ENCODE measurements at places on chromosomes 5 and 9. TPM values are rescaled to one million over a fixed set of nuclear protein-coding genes. Genes with fewer than 3 reads are reported as not detected.

GRCh38 chr5:120260651-120261050 is 203.4 kb upstream of the PRR16 start:
- DNase-seq = no peak

DNA sequence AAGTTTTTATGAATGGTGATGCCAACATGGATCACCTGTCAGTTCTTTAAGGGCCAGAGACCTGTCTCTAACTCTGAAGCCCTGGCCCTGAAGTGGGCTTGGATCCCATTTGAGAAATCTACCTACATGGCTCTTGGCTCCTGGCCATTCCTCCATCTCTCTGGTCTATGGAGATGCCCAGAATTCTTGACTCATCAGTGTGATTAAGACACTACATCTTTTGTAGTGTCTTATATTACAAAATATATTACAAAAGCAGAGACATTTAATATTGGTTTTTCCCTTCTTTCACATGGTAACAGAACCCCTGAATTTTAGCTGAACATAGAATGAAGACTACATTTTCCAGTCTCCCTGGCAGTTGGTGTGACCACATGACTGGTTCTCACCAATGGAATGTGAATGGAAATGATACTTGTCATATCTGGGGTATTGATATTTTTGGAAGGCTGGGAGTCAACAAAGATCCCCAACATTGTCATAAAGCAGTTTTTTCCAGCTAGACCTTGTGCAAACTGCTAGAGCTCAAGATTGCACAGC is 198.3 kb downstream of the SREK1 start:
- DNase-seq = no peak

DNA sequence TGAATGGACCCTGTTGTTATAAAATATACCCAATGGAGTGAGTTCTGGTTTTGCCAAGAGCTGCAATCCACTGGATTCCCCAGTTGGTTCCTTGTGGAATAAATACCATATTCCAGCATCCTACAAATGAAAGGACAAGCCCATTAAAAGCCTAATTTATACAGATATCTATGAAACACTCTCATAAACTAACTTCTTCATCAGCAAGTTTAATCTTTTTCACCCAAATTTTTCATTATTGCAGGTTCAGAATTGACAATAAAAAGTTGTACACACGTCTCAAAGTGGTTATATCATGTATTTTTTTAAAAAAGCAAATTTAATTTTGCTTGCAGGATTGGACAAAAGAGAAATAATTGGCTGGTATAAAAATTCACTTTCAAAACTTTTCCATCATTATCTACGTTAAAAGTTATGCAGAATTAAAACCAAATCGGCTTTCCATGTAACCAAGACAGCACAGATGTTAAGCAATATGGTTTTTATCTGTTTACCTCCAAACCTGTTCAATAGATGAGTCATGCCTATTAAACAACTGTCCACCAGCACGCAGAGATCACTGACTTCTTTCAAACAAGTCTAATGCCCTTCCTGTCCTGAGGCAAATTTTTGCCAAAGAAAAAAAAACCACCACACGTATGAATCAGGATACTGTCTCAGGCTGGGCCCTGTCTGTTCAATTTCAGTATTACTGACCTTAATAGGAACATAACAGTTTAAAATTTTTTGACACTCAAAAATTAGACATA is 42.5 kb downstream of the CEMIP2 start:
- DNase-seq = no peak

DNA sequence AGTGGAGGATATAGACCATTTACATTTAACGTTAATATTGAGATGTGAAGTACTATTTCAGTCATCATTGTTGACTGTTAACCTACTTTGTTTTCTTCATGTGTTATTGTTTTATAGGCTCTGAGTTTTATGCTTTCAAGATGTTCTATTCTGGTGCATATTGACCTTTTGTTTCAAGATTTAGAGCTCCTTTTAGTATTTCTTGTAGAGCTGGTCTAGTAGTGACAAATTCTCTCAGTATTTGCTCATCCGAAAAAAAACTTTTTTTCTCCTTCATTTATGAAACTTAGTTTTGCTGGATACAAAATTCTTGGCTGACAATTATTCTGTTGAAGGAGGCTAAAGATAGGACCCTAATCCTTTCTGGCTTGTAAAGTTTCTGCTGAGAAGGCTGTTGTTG is 91.3 kb downstream of the INVS start:
- DNase-seq = no peak

DNA sequence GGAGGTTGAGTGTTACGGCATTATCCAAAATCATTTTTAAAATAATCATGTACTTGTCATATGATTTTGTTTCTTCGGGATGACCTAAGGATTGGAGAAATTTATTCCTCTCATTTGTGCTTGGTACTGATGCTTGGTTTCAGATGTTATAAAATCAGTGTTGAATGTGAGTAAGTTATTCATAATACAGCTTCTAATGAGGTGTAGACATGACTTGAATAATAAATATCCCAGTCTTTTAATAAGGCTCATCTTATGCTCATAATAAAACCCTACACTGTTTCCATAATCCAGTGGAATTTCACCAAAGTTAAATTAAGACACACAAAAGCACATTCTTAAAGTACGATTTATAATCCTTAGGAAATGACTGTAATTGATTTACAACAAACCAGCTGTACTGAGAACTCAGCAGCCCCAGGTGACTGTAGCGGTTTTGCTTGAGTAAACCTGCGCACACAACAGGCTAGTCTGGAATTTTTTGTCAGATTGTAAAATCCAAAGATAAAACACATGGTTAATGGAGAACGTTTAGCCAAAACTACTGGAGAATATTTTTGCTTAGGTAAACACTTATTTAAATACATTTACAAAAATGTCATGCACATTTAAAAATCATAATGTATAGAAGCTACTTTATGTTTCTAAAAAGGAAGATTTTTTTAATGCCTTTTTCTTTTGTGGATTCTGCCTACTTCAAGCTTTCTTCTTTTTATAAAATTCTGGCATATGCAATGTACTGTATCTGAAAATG is 609.8 kb upstream of the GRAMD2B start:
- DNase-seq = no peak

DNA sequence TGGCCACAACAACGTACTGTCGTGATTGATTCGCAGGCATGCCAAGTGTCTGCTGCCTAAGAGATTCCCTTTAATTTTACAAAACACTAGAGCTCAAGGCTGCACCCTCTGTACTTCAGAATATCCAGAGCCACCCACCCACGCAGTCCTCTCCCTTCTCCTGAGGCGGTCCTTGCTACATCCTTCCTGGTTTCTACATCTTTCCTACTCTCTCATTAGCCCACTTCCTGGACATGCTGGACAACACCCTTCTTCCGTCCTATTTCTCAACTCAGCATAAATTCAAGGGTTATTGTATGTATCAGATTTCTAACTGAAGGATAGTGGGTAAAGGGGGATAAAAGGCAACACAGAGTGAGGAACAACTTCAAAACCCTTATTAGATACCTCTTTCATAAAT is 148.4 kb upstream of the MAP3K1 start:
- no peak for DNase-seq

DNA sequence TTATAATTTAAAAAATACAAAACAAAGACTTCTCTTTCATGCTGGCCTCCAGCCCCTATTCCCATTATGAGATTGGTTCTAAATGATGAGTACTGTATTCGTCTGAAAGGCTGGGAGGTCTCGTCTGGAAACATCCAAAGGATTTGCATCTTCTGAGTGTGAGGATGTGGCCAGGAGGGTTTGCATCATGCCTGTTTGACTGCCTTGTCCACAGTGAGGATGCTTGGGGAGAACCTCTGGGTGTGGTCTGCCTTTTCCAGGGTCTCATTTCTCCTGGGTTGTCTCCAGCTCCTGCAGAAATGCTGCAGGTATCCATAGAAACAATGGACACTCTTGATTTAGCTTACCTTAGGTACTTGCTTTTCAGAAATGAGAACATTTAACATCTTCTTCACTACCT is 26.4 kb upstream of the CXCL14 start:
- DNase-seq = no peak

GRCh38 chr5:109485030-109485429 is 75.3 kb upstream of the PJA2 start:
- DNase-seq = peak; percentile 19

DNA sequence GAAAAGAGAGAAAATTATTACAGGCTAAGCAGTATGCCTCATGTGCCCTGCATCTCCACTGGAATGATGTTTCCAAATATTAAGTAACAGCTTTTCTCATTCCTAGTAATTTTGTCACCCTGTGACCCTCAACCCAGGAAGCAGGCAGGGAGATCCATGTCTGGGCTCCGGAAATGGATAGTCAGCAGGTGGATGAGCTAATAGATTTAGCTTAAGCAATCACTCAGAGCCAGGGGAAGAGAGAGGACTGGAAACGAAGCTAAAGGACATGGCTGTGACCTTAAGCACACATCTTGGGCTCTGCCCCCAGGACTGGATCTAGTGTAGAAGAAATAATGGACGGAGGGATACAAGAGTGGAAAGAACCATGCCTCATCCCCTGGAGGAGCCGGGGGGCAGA is 89.5 kb downstream of the ARSB start:
- no peak for DNase-seq

The ANKRD18A gene
- not detected for total RNA-seq

The ARHGAP26 gene
- total RNA-seq = 11.1 TPM

The PTGES gene
- 0.23 TPM for total RNA-seq

The PARP8 gene
- 1.0 TPM for total RNA-seq
